ENCODE measurements at places on chromosomes 11 and 22. TPM values are rescaled to one million over a fixed set of nuclear protein-coding genes. Genes with fewer than 3 reads are reported as not detected.

- no peak for DNase-seq
Measured at GRCh38 chr22:25564979-25565677, 653 bp downstream of the GRK3 start.

DNA sequence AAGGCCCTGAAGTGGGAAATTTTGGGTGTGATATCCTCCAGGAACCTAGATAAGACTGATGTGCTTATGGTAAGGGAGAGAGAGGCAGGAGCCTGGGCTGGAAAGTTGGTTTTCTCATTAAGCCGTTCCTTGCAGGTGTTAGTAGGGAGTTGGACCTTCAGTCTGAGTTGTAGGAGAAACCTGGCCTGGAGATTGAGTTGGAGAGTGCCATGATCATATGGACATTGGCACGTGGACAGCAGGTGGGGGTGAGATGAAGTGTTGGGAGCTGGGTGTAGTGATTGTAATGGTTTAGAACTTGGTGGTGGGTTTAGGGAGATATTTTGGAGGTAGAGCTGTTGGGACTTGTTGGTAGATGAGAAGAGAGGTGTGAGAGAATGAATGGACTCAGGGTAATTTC is 4.9 kb downstream of the PPP6R2 start:
- DNase-seq = no peak

- no peak for DNase-seq
Measured at GRCh38 chr11:65911682-65912568, 6.9 kb downstream of the C11orf68 start.

DNA sequence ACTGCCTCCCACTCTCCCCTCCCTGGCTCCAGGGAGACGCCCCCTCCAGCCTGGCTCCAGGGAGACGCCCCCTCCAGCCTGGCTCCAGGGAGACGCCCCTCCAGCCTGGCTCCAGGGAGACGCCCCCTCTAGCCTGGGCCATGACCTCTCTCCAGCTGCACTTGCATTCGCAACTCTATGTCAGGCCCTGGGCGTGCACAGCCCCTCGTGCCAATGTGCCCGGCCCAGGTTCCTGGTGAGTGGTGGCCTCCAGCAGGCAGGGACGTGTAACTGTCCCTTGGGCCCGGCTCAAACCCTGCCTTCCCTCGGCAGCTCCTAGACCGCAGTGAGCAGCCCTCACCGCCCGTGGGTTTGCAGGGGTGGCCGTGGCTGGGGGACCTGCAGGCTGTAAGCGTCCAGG is 6.9 kb downstream of the MUC6 start:
- no peak for DNase-seq

DNA sequence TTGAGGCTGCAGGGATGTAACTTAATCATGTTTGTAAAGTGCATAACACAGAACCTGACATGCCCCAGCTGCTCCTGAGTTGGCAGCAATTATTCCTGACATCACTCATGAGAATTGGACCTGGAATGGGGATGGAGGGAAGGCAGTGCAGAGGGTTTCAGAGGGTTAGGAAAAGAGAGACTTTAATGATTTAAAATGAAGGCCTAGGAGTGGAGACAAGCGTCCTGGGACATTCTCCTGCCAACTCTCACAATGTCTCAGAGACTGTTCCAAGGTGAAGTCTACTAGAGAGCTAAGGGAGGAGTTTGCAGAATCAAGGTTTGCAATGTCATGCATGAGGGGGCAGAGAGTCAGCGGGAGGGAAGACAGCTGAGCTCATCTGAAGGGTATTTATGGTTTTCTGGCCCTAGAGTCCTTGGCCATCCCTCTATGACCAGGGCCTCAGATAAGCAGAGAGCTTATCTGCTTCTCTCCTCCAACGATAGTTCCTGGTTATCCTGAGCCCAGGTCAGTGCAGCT is 36.9 kb downstream of the GGTLC2 start:
- no peak for DNase-seq

GRCh38 chr11:68116974-68117373 is 4.2 kb downstream of the CHKA start:
- no peak for DNase-seq

GRCh38 chr11:120565466-120566155 is 54.1 kb downstream of the GRIK4 start:
- DNase-seq = no peak

DNA sequence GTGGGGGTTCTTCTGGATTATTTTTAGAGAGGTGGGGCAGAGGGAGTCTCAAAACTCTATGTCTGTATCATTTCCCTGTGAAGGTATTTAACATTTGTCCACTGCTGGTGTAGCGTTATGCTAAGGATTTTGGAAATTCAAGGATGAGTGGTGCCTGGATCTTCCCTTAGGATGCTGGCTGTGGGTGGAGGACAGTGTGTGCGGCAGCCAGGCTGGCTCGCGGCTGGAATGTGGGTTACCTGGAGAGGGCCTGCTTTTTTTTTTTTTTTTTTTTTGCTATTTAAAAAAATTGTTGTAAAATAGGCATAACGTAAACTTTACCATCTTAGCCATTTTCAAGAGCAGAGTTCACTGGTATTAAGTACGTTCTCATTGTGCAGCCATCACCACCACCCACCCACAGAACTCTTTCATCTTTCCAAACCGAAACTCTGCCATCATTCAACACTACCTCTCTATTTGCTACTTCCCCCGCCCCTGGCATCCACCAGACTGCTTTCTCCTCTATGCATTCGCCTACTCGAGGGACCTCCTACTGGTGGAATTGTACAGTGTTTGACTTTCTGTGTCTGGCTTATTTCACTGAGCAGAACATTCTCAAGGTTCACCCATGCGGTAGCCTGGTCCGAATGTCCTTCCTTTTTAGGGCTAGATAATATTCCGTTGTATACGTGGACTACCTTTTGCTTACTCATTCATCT is 67.1 kb downstream of the PARVB start:
- no peak for DNase-seq

DNA sequence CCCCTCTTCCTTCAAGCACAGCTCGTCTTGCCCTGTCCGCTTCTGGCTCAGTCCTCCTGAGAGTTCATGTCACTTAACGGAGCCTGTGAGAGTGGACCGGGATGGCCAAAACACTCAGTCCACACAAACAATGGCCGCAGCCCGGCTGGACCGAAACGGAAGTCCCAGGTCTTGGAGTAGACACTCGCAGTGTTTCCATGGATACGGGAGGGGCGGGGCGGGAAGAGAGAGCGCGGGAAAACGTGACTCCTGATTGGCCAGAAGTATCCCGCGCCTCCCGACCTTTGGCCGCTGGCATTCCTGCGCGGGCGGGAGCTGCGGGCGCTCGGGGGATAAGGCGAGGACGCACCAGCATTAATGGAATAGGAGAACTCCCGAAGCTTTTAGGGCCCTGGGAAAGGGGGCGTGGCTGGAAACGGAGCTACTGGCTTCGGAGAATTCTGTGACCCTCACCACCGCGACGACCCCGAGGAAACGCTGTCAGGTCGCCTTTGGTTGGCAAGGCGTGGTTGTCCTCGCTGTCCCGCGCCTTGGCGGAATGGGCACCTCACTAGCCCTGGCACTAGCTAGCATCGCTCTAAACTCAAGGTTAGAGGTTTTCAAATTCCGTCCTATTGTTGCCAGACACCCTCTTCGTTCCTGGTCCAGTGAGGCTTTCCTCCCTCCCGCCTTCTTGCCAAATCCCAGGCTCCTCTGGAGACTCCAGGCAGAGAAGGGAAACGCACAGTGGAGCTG is at the start of the genes NLRP14 and ZNF214:
Gene NLRP14 (plus strand): TSS at position 297 of the 735 bp plus-strand sequence. CDS start 18,108 bp downstream, outside the sequence.
Gene ZNF214 (minus strand): TSS at position 164 of the 735 bp plus-strand sequence. CDS start 17,511 bp downstream, outside the sequence.
- DNase-seq = no peak

DNA sequence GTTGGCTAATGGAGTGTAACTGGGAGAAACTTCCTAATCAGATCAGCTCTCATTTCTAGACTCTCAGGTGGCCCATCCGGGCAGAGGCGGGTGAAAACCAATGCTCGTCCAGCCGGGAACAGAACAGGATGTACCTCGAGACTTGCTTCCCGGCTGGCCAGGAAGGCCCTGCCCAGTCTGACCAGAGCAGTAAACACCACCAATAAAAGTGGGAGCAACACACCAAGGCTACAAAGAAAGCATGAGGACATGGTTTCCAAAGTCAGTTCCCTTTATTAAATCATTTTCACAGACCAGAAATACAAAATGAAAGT is 940 bp upstream of the TNKS1BP1 start:
- DNase-seq = no peak

DNA sequence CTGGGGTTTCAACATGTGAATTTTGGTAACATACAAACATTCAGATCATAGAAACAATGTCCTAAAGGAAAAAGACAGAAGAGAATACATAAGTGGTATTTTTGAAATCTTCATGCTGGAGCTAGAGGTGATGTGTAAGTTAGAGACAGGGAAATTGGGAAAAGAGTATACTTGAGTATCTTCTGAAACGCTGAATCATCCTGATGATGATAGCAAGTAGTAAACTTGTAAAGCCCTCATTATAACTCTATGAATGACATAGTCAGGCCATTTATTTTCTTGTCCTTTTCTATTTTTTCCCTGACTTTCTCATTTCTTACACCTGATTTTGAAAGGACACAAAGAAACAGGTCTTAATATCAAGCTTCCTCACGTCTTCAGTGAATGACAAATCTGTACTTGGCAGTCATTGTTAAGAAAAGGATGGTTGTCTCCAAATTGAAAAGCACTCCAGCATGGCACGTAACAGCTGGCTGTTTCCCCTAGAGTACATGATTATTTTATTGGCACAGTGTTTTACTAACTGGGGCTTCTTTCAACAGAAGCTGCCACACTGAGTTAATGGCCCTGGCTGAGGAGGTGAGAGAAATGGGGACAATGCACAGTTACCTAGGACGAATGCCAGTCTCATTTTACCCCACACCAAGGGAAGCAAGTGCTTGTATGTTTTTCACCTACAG is 140.7 kb upstream of the CTSC start:
- DNase-seq = no peak

- DNase-seq = no peak
Measured at GRCh38 chr11:18374956-18375355, 19.4 kb upstream of the LDHA start.

DNA sequence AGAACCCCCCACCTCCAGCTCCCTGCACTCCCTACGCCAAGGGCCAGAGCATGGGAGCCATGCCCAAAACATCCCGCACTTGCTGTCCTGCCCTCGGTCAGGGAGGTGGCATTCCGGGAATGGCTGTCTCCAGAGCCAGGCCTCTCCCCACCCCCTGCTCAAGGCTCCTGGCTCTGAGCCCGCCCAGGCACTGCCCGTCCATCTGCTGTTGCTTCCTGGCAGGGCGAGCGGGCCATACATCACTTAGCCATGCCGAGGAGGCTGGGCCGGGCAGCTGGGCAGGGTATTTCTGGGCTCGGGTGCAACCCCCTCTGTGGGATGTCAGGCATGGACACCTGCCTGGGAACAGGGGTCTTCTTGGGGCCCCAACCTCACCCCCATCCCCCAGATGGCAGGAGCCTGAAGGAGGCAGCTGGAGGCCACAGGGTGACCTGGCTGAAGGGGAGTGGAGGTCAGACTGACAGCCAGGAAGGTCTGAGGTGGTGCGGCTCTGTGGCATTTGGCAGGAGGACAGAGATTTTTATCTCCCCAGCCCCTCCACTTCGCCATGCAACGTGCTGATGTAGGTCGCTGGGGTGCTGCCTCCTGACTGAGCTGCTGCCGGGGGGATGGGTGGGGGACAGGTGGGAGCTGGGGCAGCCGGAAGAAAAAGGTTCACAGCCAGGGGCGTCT is 8.7 kb upstream of the CABP7 start:
- no peak for DNase-seq

- DNase-seq = no peak
Measured at GRCh38 chr11:62399172-62399877, 19.5 kb upstream of the SCGB1A1 start.

- DNase-seq = no peak
Measured at GRCh38 chr22:48886604-48887393, 940.9 kb downstream of the BRD1 start.

DNA sequence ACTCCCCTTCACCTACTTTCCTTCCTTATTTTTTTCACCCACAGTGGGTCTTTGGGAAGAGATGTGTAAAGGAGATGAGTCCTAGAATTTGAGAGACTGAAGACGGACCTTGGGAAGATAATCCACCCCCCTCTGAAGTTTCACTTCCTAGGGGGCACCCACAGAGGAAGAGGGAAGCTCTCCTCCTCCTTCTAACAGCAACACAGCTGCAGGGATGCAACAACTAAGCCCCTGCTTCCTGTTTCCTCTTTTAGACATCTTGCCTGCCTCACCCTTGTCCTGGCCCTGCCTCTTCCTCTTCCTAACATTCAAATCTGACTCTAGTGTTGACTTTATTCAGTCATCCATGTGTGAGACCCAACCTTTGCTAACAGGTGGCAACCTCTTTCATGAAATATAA is 424.6 kb downstream of the BUD13 start:
- no peak for DNase-seq

GRCh38 chr11:101880222-101880621 is 34.6 kb upstream of the CEP126 start:
- DNase-seq = no peak

DNA sequence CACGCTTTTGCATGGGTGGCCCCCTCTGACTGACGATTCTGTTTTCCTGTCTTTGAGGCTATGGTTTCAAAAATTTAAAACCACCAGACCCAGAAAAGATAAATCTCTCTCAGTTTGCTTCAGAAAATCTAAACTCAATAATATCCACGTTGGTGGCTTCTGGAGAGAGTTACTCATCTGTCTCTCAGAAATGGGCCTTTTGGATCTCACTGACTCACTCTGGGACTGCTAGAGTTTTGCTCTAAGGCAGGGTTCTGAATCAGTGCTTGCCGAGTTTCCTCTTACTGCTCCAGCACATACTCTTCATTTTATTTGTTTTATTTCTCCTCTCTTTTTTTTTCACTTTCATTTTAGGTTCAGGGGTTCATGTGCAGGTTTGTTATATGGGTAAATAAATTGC is 305.7 kb downstream of the BLID start:
- no peak for DNase-seq

DNA sequence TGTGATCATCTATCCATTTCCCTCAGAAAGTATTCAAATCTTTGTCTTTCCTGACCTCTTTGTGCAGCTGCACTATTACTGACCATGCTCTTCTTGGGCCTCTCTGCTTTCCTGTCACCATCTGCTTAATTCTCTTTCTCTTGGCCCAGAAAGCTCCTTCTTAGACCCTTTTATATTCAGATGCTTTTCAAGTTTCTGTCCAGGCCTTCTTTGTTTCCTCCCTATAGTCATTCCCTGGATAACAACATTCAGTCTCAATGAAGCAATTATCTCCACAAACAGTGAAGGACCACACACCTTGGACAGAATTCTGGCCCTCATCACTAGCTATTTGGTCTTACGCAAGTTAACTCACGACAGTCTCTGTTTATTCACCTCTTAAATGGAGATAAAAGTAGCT is 89.7 kb downstream of the LARGE2 start:
- DNase-seq = no peak

Gene BEST1
- total RNA-seq = 0.13 TPM

Gene NLRP6
- total RNA-seq = 0.11 TPM

Gene EED
- 46.3 TPM for total RNA-seq

Gene MRGPRX4
- not detected for total RNA-seq

Gene PIH1D2
- 0.51 TPM for total RNA-seq

Gene SYT13
- not detected for total RNA-seq
